ENCODE measurements at places on chromosomes 5 and 9.

DNA sequence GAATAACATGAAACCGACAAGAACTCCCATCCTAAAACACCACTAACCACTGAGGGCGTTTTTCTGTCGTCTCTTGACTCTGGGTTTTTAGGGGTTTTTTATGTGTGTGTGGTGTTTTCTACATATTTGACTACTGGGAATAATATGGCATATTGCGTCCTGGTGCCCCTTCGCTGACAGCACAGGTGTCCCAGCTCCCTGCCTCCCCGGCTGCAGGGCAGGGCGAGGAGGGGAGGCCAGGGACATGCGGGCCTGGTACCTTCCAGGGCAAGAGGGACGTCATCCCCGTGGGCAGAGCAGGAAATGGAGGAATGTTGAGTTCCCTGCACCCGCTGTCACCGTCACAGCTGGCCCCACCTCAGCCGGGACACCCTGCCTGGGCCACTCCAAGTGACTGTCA, 34.8 kb downstream of the VAV2 start:
- no peak for DNase-seq

DNA sequence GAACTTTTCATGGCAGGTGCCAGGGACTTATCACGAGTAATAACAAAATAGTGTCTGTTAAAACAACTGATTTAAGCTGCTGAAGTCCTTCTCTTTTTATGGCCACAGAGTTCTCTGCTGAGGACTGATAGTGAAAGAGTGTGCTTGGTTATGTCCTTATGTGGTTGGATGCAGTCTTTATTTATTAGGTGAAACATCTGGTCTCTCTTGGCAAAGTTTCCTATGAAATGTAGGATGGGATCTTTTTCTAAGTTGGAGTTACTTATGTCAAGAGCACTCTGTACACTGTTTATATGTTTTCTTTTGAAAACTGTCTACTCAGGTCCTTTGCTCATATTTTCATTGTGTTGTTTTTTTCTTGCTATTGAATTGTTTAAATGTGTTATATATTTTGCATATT, 1816.1 kb upstream of the C9orf72 start:
- no peak for DNase-seq

GRCh38 chr9:6929441-6930215, 171.9 kb downstream of the KDM4C start:
- DNase-seq = no peak

GRCh38 chr9:37574241-37574721, 1.9 kb downstream of the FBXO10 start:
- DNase-seq = no peak

DNA sequence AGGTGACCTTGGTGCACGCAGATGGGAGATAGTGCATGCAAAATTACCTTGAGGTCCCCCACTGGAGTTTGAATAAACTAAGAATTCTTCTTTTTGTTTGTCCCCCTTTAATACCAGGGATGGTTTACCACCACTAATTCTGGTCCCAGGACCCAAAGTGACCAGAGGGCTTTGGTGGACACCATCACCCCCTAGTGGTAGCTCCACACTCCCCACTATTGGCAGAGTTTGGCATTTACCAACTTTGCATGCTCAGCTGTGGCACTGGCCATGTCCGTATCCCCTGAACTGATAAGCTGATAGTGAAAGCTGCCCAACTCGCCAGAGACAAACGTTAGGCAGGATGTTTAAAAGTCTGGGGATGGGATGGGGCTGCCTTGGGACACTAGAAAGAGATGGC, 3.3 kb downstream of the ASTN2 start:
- DNase-seq = no peak

GRCh38 chr9:3479514-3480352, 46.1 kb downstream of the RFX3 start:
- DNase-seq = no peak

DNA sequence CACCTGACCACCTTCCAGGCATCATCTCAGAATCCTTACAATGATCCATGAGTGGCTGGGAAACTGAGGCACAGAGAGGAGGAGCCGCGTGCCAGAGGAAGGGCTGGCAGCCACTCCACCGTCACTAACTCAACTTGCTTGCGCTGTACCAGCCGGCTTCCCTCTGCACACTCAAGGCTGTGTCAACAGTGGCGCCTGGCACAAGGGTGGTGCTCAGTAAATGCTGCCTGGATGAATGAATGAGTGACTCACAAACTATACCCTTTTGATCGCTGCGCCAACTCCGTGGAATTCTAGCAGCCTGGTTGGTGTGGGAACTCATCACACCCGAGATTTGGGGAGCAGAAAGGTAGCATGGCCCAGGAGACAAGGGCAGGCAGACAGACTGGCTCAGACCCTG, 21.9 kb downstream of the PRRX2 start:
- DNase-seq = no peak

GRCh38 chr5:89349246-89349980, 466.4 kb upstream of the MEF2C start:
- no peak for DNase-seq

DNA sequence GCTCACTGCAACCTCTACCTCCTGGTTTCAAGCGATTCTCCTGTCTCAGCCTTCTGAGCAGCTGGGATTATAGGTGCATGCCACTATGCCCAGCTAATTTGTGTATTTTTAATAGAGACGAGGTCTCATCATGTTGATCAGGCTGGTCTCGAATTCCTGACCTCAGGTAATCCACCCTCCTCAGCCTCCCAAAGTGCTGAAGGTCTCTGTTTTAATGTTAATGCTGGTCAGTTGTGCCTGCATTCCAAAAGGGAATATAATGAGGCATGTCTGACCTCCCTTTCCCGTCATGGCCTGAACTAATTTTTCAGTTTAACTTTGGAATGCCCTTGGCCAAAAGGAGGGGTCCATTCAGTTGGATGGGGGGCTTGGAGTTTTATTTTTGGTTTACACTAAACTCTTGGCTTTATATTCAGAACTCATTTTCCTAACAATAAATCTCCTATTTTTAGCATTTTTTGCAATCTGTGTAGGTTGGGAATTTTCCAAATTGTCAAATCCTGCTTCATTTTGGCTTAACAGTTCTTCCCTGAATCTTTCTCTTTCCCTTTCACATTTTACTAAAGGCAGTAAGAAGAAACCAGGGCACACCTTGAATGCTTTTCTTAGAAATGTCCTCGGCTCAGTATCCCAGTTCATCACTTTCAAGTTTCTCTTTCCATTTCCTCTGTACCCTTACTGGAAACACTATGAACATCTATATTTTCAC, 1175.5 kb downstream of the MAT2B start:
- DNase-seq = no peak

DNA sequence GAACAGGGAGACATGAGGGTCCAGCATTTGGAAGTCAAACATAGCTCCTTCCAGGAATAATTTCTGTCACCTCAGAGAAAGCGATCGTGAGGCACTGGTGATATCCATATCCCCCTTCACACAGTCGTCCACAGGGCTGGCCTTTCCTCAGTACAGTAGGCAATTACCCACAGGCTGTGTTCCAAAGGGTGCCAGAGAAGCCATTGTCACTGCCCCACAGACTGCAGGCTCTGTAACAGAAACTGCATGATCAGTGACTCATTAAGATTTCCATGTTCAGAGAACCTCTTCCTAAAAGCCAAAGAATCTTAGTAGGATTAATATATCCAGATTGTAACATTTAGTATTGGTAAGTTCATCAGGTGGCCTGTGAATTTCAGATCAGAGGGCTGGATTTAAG, 127.6 kb downstream of the RPS23 start:
- DNase-seq = no peak

DNA sequence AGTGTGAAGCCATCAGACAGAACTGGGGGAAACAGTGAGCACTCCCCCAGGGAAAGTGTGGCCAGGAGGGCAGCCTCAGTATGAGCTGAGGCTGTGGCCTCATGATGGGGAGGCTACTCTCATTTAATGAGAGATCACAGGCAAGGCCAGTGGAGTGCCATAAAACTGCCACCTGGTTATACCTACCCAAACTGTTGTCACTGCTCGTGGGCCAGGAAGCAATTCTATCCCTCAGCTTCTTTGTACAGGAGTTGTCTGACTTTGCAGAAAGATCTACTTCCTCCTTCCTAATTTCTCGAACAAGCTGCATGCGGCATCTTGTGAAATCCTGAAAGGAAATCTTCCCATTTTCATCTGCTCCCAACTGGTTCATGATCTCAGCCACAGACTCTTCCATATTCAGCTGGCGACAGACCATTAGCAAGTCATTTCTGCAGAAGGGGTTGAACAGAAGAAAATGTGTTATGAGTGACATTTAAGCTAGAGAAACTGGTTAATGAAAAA, 50.0 kb downstream of the TSSK1B start:
- no peak for DNase-seq

DNA sequence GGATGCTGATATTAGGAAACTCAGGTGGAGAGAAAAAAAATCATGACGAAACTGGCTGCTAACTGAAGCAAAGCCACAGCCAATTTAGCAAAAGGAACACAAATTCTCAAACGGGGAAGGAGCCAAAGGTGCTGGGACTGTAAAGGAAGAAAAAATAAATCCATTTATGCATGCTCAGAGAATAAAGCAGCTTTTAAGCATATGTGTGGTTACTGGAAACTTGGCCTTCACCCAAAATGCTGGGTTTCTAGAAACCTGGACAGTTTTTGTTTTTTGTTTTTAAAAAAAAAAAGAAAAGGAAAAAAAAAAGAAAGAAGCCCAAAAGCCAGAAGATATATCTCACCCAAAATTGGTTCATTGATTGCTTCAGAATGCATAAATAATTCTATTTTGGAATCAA, 8.0 kb downstream of the WHRN start:
- DNase-seq = no peak

GRCh38 chr5:138967791-138968448, 92.8 kb upstream of the LRRTM2 start:
- no peak for DNase-seq

DNA sequence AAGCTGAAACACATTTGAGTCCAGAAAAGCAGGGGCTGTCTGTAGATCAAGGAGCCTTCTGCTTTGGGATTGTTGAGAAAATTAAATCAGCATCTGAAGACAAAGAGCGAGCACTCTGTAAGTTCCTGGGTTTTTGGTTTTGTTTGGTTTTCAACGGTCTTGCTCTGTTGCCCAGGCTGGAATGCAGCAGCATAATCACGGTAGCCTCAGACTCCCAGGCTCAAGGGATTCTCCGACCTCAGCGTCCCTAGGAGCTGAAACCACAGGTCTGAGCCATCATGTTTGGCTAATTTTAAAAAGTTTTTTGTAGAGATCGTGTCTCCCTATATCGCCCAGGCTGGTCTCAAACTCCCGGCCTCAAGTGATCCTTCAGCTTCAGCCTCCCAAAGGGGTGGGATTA, 266.5 kb upstream of the ADAMTS16 start:
- DNase-seq = no peak

- no peak for DNase-seq
These were observed 391.8 kb downstream of the PRELID2 start for GRCh38 chr5:145443366-145443765.

DNA sequence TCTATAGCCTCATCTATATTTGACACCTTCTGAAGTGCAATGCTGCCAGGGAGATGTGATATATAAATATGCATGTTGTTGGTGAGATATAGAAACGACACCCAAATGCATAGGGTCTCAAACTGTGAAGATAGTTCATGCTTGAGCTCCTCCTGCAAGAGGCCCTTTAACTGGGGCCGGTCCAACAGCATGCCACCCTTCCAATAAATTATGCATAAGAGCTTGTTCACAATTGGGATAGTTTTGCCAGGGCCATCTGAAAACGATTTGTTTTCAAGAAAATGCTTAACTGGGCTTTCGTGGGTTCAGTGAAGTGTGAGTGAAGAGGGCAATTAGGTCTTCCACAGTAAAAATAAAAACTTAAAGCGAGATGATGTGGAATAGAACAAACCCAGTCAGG, 424.2 kb upstream of the WWC1 start:
- DNase-seq = no peak

DNA sequence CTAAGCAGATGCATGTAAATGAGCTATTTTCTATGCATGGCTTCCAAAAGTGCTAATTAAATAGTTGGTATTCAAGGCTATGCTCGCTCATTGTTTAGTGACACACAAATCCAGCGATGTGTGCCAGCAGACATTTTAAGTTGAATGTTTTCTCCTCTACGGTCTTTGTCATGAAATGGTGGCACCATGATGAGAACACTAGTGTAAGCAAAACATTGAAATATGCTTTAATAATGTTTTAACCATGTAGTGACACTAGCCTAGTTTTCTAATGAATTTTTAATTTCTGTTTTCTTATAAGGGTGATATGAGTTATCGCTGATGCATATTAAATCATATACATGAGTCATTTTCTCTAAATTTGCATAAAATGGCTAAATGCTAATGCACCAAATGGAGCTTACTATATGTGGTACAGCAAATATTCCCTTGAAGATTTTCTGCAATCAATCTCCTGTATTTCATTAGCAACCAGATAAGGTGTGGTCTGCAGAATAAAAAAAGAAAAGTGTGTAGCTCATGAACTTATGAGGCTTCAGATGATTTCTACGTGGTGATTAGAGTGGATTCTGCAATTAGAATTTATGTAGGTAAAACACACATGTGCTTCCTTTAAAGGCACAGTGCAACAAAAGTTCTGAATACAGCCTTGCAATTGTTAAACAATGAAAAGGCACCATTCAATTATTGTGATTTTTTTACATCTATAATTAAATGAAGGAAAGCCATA, 226.6 kb downstream of the MEF2C start:
- DNase-seq = no peak

- no peak for DNase-seq
These were observed 89.2 kb upstream of the CAST start for GRCh38 chr5:96572864-96573512.

DNA sequence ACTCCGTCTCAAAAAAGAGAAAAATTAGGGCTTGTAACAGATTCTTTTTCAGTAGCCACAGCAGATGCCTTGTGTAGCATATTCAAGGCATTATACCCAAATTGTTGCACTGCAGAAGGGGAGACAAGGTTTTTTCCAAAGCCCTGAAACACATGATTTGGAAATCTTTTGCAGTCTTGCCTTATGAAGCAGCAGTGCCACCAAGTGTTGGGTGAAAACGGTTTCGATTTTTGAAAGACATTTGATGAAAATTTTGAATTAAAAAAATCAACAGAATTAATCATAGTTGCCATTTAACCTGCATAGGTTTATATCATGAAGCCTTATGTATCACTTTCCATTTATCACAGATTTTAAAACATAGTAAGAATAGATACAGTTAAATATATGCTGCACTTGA, 479.5 kb downstream of the TAF11L14 start:
- no peak for DNase-seq

- no peak for DNase-seq
These were observed 46.7 kb downstream of the SLCO4C1 start for GRCh38 chr5:102249381-102249780.

- peak; percentile 35 for DNase-seq
These were observed 30.4 kb upstream of the IER5L start for GRCh38 chr9:129208207-129209032.

DNA sequence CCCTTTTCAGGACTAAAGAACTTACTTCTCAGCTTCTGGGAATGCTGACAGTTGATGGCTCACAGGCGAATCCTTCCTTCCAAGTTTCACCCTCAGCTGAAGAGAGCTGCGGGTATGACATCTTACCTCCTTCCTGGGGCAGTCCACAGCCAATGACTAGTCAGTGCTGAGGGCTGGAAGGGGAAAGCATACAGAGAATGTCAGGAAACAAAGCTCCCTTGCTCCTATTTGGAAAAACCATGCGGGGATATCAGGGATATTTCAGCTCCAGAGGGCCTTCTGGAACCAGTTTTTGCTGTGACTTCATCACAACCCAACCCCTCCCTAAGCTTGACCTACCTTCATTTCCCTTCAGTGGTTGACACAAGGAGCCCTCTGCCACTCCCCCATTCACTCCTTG, 15.7 kb downstream of the FTMT start:
- DNase-seq = no peak
